ENCODE measurements at places on chromosomes 13 and 19.

DNA sequence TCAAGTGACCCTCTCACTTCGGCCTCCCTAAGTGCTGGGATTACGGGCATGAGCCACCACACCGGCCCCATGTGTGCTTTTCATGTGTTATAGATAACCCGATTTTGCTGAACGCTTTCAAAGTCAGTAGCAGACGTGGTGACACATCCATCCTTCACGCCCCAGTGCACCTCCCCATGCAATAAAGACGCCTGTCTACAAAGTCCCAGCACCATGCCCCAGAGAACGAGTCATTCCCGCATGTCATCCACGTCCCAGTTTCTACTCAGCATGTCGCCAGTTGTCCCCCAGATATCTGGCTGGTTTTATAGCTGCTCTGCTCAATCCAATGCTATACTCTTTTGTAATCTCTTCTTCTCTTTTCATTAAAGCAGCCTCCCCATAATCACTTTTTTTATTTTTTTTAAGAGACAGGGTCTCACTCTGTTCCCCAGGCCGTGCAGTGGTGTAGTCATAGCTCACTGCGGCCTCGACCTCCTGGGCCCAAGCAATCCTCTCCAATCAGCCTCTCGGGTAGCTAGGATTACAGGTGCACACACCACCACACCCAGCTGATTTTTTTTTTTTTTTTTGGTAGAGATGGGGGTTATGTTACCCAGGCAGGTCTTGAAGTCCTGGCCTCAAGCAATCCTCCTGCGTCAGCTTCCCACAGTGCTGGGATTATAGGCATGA is 42.5 kb downstream of the DNM2 start:
- H3K36me3 ChIP-seq = peaks cover 23% of the 10 kb centered on the region
- peak overlapping the region; percentile 70 for H3K4me3 ChIP-seq
- H3K4me1 ChIP-seq = peaks cover 35% of the 10 kb centered on the region
- H3K27ac ChIP-seq = peak overlapping the region; percentile 80
- no peak for DNase-seq

DNA sequence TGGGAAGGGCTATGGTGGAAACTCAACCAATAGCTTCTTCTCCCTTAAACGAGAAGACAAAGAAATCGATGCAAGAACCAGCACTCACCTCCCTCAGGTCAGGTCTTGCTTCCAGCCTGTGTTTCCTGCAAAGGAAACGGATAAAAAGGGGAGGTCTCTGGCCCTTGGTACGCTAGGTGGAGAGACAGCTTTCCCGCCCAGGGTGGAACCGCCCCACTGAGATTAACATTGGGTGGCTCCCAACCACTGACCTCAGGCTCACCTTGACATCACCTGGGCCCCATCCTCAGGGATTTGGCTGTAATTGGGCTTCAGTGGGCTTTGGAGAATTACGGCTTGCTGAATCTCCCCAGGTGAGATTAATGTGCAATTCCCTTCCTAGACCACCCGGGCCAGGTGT is at the start of gene NLRP7:
TSS of gene NLRP7 (minus strand) at position 150 of the 400 bp plus-strand sequence.
- no peak within 1 kb of the TSS for H3K4me3 ChIP-seq
- no peak for DNase-seq
- peaks cover 2% of the 10 kb centered on the region for H3K27me3 ChIP-seq
- H3K4me1 ChIP-seq = peaks cover 6% of the 10 kb centered on the region

- H3K36me3 ChIP-seq = no peaks in the 10 kb centered on the region
- H3K27me3 ChIP-seq = no peaks in the 10 kb centered on the region
- H3K4me1 ChIP-seq = peaks cover 11% of the 10 kb centered on the region
- no peak overlapping the region for H3K27ac ChIP-seq
- no peak overlapping the region for H3K4me3 ChIP-seq
Measured at GRCh38 chr13:51556740-51557139, 27.5 kb upstream of the WDFY2 start.

GRCh38 chr19:28960986-28961705 is 251.8 kb downstream of the UQCRFS1 start:
- H3K36me3 ChIP-seq = no peaks in the 10 kb centered on the region
- DNase-seq = no peak
- H3K27me3 ChIP-seq = no peaks in the 10 kb centered on the region
- H3K4me3 ChIP-seq = no peak overlapping the region
- H3K27ac ChIP-seq = no peak overlapping the region
- H3K4me1 ChIP-seq = no peaks in the 10 kb centered on the region
